ENCODE measurements at places on chromosomes 1 and 21. TPM values are rescaled to one million over a fixed set of nuclear protein-coding genes. Genes with fewer than 3 reads are reported as not detected.

Gene IQGAP3
- total RNA-seq: 45.6 TPM

Gene CCDC190
- 13.9 TPM for total RNA-seq

Gene NFASC
- total RNA-seq: 0.19 TPM

Gene B3GALNT2
- 30.3 TPM for total RNA-seq

Gene OR2M2
- not detected for total RNA-seq

Gene ADGRL2
- total RNA-seq: 1.2 TPM

Gene LRRC53
- not detected for total RNA-seq

GRCh38 chr1:162676750-162677149 lies 44.5 kb downstream of the DDR2 start:
- no peak for DNase-seq

DNA sequence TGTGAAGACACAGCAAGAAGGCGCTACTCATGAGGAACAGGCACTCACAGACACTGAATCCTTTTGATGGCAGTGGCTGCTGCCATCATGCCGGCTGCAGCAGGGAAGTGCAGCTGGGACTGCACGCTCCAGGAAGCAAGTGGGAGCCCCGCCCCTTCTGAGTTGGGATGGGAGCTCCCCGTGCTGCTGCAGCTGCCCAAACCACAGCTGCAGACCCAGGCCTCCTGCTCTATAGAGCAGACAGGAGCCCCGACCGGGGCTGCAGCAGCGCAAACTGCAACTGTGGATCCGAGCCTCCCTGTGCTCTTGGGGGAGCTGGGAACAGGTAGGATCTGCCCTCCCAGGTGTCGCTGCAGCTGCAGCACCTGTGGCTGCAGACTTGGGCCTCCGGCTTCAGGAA lies 65.2 kb upstream of the MARK1 start:
- DNase-seq: no peak

DNA sequence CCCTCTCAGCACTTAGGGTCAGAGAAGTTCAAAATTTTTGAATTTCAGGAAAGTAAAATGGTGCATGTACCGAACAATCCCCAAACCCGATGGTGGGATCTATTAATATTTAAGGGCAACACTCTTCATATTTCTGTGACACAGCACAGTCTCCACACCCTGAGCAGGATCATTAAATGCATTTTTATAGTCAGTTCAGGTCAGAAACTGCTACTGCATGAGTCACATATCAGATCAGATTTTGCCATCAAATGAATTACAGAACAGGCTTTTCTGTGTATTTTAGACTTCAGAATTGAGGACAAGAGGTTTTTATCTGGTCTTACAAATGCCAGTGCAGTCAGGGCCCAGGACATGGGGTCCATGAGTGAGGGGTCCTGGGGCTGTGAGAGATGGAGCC lies 79.2 kb downstream of the RIPK4 start:
- DNase-seq: no peak

DNA sequence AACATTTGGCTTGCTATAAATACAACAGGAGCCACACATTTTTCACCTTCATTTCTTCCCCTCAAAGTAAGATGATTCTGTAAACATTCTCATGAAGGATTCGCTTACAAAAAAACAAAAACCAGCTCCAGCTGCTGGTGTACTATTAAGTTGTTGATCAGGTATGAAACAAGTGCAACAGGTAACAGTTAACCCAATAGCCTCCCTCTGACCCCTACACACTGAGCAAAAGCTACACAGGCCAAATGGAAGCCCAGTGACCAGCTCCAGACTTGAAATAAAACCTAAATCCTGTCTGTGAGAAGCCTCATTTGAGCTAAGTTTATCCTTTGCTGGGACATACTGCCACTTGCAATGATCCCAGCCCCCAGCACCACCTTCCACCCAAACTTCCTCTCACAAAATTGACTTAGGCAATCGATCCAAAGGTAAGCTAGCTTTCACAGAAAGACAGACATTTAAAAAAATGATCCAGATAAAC lies 991 bp downstream of the TIAM1 start:
- no peak for DNase-seq

- peak; percentile 52 for DNase-seq
Measured at GRCh38 chr1:171841050-171841910, at the start of gene DNM3. DNM3 (plus strand) TSS chr1:171841498; CDS start chr1:171841657, 159 bp downstream.

- DNase-seq: no peak
Measured at GRCh38 chr1:1355416-1355815, 2.9 kb downstream of the MXRA8 start.

DNA sequence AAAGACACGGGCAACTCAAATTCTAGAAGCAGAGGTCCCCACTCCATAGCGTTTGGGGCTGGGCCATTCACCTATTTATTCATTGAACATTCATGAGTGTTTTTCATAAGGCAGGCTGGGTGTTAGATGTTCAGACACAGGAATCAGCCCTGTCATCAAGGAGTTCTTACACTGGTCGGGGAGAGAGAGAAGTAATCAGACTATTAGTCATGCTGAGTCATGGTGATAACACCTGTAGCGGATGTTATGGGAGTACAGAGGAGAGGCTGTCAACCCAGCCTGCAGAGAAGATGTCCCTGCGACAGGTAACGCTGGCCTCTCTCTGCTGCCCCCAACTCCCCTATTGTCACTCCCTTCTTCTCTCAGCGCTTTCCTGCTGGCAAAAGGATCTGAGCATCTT lies 17.2 kb downstream of the LY9 start:
- DNase-seq: no peak

- no peak for DNase-seq
Measured at GRCh38 chr1:89686520-89686919, 53.6 kb downstream of the LRRC8C start.

All from LHCN-M2 (cell line).